ENCODE measurements at places on chromosomes 1 and 21.

- DNase-seq, result no peak
These were observed 1.5 kb downstream of the VAMP4 start for GRCh38 chr1:171740356-171740863.

- DNase-seq, result no peak
These were observed 27.1 kb downstream of the PRDX6 start for GRCh38 chr1:173504268-173504667.

DNA sequence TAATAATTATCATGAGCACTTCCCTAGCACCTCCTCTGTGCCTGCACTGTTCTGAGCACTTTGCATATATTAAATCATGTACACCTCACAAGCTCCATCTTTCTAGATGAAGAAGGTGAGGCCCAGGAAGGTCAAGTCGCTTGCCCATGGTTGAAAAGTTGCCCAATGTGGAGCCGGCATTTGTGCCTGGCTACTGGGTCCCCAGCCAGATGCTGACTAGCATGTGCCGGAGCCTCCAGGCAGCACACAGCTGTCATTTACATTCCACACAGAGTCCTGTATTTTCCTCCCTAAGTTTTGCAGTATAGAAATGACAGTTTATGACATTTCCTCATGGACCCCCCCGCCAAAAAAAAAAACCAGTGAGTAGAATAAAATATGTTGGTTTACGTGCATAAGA is 94.3 kb downstream of the BCAR3 start:
- DNase-seq, result no peak

DNA sequence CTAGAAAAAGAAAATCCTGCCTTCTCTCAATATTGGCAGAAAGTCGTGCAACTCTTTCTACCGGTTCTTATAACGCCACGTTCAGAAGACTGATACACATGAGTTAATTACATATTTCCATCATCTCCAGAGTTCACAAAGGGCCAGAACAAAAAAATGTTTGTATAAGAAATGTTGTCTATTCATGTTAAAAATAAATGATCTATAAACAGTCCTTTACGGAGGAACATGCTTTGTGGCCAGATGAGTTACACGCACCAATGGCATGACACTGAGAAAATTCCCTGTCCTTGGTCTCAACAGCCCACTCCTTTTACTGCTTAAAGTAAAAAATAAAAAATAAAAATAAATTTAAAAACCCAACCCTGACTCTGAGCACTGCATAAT is 29.5 kb downstream of the C2CD2 start:
- DNase-seq, result no peak

DNA sequence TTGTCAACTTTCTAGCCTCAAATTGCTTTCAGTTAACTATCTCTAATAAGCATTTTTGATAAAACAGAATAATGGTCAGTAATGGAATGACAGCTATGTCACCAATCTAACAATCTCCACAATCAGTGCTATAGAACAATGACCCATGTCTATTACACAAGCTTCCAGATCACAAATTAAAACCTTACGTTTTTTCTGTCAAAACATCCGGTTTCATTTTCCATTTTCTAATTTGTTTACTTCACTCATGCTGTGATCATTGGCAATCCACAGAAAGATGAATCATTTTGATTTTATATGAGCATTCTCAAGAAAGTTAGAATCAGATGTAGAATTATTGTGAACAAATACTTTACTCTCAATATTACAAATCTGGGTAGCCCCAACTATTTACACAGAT is 80.3 kb downstream of the KCNT2 start:
- no peak for DNase-seq
